Activated naive CD8-positive, alpha-beta T cell treated with anti-CD3 and anti-CD28 coated beads, Interleukin-2, amount 10 ng/mL, durations not matched to agents 7 days and 5 days (primary cell): ENCODE measurements at places on chromosomes 6 and 20. TPM values are rescaled to one million over a fixed set of nuclear protein-coding genes. Genes with fewer than 3 reads are reported as not detected.

MDFI gene
- not detected for total RNA-seq

ESR1 gene
- 0.94 TPM for total RNA-seq

MEI4 gene
- not detected for total RNA-seq

POU3F2 gene
- not detected for total RNA-seq

OR2B6 gene
- not detected for total RNA-seq
